Fibroblast of mammary gland (primary cell): ENCODE measurements at places on chromosomes 2 and 18.
A peak's percentile ranks its signal among the peaks of the same experiment; 100 is the strongest.

DNA sequence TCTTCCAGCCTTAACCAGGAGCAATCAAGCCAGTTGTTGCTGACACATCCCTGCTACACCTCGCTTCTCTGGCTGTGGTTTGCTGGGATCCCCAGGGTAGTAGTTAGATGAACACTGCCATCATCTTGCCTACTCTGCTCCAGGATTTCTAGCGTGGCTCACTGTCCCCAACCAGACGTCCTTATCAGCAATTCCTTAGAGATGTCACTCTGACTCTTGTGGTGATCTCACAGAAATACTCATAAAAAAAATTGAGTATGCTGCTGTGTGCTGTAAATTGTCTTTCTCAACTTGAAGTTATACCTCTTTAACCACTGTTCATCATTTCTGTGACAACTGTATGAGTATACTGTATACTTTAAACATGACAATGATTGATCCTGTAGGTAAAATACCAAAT lies 63.2 kb downstream of the PLCL1 start:
- no peak for DNase-seq

- DNase-seq: no peak
Observed at GRCh38 chr2:118586312-118586711, 261.1 kb downstream of the EN1 start.

DNA sequence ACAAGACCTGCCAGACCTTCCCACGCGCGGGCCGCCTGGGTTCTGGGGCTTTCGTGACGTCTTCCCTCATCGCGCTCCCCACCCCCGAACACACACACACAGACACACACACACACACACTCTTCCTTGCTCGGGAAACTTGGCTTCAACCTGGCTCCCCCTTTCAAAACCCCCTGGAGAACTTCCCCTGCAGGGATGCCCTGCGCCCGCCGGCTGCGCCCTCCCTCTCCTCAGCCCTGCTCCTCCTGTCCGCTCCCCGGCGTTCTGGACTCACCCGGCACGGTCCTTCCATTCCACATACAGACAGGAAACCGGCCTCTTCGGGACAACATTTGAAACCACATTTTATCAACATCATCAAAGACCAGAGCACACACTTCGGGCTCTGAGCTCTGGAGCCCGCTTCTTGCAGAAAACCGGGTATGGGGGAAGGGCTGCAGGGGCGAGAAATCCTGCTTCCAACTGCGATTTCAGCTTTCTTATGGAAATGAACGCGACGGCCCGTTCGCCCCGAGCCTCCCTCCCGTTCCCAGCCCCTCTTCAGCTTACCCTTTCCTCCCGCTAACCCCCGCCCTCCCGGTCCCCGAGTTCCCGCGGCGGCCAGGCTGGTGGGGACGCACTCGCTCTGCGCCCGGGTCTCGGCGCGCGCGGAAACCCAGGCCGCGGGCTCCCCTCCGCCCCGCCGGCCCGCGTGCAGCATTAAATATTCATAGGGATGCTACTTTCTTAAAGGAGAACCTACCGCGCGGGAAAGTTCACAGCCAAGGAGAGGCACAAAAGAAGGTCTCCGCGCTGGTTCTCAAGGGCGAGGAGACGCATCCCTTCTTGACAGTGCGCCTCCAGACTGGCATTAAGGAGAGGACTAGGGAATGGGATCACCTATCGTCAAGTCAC lies 18.3 kb downstream of the POU3F3 start:
- no peak for DNase-seq

- peak; percentile 40 for DNase-seq
Observed at GRCh38 chr18:58225101-58225500, 181.1 kb downstream of the NEDD4L start.

DNA sequence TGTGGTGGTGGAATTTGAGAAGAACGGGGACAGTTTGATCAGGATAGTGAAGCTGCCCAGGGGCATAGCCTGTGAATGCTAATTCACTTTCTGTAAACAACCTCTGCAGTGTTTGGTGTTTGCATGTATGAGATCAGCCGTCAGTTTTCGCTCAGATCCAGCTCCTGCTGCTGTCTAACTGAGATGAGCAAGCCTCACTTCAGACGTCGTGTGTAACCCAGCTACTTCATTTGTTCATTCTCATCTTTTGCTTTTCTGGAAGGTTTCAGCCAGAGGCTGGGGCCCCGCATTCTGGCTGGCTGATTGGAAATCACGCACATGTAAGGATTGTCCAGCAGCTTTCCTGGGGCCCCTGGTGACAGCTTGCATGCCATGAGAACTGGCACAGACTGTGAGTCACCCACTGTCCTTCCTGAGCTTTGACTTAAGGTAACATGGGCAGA lies 48.9 kb downstream of the LDLRAD4 start:
- no peak for DNase-seq
